ENCODE measurements at places on chromosomes 13 and 19. TPM values are rescaled to one million over a fixed set of nuclear protein-coding genes. Genes with fewer than 3 reads are reported as not detected.

The FLT1 gene
- 4.5 TPM for polyA plus RNA-seq

The CAPNS1 gene
- polyA plus RNA-seq = 988 TPM

The KIR3DL1 gene
- polyA plus RNA-seq = not detected

The CDC37 gene
- polyA plus RNA-seq = 650 TPM

The RFPL4AL1 gene
- polyA plus RNA-seq = not detected

Measured in IMR-90 (cell line).